NCI-H1105 treated with DMSO at 0.1 percent for 48 hours (cell line): ENCODE measurements at places on chromosomes 5 and 9.

- no peak for DNase-seq
Observed at GRCh38 chr9:73916016-73916673, 581.0 kb upstream of the RORB start.

DNA sequence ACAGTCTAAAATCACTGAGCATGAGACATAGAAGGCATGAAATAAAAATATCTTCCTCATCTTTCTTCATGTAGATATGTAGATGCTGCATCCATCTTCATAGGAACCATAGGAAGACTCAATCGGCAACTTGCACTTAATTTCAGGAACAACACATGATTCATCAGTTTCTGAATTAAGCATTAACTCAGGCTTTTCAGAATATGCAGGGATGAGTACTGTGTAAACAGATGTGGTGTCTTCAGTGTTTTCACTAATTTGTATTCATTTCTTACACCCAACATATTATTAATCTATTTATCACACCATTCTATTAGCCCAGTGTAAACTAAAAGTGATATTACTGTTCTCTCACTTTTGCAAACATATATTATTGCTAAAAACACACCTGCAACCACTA lies 305.9 kb upstream of the DAB2 start:
- DNase-seq, result no peak

GRCh38 chr5:172870291-172870714 lies 36.3 kb downstream of the ERGIC1 start:
- no peak for DNase-seq

DNA sequence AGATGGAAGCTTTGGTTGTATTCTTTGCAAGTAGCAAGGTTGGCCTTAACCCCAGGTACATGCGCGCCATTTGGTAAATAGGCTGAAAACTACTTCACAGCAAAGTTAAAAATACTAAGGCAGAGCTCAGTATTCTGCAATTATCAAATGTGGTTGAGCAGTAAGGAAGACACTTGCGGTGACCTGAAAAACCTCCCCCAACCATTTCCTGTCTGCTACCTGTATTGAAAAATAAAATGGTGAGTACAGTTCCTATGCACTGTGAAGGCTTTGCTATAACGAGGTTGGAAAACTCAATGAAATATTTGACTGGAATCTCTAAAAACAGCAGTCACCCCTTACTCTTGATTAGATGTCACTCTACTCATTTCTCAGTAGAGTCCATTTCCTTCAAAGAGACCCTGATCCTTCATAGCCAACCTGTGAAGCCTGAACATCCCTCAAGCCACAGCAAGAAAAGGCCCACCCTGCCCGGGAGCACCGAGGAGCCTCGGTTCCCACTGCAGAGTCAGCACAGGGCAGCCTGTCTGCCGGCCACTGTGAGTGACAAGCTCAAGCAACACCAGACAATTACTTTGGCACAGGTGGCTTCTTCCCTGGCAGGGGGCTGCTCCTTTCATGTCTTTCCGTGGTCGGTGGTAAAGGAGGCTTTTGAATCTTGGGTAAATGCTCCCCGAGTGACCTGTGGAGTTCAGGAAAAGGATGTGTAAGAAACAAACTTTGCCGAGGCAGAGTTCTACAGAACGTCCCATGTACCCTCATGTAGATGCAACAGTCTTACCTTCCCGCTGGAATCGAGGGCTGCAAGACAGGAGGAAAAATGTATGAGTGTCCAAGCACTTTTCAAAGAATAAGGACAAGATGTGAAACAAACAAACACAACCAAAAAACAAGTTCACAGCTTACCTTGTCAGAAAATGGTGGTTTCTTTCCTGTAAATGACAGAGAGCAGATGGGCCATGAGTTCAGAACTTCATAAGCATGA lies 29.6 kb downstream of the C5orf58 start:
- DNase-seq, result no peak

- DNase-seq, result no peak
Observed at GRCh38 chr5:93588352-93589151, 5.5 kb downstream of the NR2F1 start.

DNA sequence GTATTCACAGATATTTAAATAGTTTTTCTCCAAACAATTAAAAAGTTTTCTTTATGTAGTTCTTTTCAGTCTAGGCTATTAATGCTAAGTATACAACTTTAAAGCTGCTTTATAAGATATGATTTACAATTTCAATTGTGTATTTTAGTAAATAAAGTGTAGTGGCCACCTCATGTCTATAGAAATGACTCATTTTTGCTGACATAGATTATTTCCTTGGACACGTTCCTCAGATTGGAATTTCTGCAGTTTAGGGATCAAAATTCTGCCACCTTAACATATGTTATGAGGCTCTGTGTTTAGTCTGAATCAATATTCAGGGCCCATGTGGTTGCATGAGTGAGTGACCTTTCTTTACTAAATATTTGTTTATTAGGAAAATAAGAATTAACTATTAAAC lies 750.2 kb downstream of the IRX1 start:
- no peak for DNase-seq

- DNase-seq, result no peak
Observed at GRCh38 chr5:75050415-75050814, 1.9 kb downstream of the GCNT4 start.

DNA sequence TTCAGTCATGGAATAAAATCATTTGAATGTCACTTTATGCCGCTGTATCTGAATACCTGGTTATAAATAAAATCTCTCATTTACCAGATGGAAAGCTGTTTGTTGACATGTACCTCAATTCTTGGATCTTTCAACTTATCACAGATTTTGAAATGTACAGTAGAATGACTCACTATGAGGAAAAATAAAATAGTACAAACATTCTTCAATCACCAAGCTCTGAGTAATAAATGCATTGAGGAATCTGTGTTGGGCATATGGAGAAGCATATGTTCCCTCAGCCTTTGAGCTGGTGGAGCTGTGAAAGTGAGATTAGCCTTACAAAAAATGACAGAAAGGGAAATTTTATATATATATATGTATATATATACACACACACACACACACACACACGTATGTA lies 175.4 kb downstream of the KIAA0825 start:
- no peak for DNase-seq

- DNase-seq, result no peak
Observed at GRCh38 chr9:137250329-137251193, 525 bp upstream of the STPG3 start.

GRCh38 chr5:31086839-31087415 lies 106.6 kb upstream of the CDH6 start:
- DNase-seq, result no peak

- DNase-seq, result no peak
Observed at GRCh38 chr9:82021198-82021597, 32.6 kb downstream of the SPATA31D1 start.

GRCh38 chr5:163458778-163459385 lies 1.0 kb downstream of the NUDCD2 start:
- no peak for DNase-seq

DNA sequence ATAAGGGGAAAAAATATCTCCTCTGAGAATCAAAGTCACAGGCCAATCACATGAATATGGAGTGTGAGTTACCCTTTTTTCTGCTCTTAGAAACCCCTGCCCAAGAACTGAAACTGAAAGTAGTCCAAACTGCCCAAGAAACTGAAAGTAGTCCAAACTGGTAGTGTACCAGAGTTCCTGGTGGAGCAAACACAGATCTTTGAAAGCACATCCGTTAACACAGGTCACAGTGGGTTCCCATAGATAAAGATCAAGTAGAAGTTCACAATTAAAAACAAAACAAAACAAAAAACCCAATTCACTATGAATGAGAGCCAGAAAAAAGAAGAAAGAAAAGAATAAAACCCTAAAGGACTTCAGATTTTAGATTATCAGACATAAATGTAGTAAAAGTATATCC lies 332.4 kb upstream of the EFNA5 start:
- DNase-seq, result no peak

GRCh38 chr5:109959652-109960051 lies 269.9 kb downstream of the MAN2A1 start:
- no peak for DNase-seq

DNA sequence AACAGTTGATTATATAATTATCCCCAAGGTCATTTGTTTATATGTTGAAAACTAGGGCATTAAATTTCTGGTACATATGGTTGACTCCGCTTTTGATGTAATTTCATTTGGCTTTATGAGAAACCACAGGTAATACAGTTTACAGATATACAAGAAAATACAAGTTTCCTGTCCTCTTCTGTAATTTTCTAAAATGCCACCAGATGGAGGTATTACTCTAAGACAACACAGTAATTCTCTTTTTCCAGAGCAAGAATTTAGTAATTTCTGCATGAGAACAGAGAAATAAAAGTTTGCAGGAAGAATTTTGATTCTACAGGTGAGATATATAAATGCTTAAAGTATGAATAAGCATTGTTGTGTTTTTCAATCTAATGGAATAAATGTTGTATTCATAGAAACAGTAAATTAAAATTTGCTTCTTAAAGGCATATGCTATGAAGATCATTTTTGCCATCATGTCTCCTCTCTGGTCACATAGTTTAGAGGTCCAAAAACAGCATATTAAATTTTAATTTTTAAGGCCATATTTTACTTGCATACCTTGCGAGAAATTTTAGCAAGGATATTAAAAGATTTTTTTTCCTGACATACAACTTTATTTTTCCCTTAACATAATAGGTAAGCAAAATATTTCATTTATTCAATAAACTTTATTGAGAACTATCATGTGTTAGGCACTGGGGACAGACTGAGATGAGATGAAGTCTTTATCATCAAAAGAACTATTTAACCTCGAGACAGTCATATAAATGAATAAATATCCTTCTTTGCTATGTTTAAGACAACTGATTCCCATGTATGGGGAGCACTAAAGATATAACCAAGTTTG lies 22.7 kb downstream of the CHD1 start:
- DNase-seq, result peak; percentile 15

DNA sequence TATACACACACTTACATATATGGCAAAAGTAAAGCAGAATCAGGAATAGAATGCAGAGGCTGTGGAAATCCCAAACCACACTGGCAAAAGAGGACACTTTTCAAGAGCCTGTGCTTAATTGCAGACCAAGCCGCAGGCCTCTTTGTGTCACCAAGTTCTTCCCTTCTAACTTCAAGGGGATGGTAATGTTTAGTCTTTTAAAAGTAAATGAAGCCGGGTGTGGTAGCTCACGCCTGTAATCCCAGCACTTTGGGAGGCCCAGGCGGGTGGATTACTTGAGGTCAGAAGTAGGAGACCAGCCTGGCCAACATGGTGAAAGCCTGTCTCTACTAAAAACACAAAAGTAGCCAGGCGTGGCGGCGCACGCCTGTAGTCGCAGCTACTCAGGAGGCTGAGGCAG lies 28.7 kb downstream of the ROR2 start:
- no peak for DNase-seq

DNA sequence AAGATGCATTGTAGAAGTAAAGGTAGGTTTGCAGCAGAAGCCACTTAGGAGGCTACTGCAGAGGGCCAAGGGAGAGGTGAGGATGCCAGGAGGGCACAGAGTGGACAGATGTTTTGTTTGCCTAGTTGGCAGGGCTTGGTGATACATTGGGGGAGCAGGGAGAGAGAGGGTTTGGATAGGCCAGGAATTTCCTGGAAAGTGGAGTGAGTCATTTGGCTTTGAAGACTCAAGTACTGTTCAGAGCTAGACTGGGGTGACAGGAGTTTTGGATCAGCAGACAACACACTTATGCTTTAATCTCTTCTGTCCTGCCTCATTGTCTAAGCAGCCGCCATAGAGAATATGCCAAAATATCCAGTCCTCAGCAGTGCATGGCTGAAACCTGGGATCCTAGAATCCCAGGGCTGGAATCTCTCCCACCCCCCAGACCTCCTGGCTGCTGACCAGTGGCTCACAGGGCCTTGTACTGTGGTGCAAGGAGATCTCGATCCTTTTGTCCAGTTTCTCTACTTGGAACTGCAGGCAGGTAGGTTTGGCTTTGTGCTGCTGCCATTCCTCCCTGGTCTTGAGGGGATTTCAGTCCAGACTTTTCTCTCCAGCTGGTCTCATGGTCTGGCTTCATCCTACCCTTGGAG lies 11.0 kb downstream of the TMEM268 start:
- DNase-seq, result no peak
